Kidney capillary endothelial cell (primary cell): ENCODE measurements at places on chromosomes 6 and 20.

GRCh38 chr6:36025932-36026327 lies 1.5 kb upstream of the SLC26A8 start:
- no peak for DNase-seq

GRCh38 chr6:134402372-134402984 lies 84.6 kb upstream of the SGK1 start:
- no peak for DNase-seq

- DNase-seq = no peak
Observed at GRCh38 chr6:159527351-159527750, 165.7 kb downstream of the SOD2 start.

GRCh38 chr6:160139420-160139851 lies 17.8 kb downstream of the SLC22A1 start:
- DNase-seq = no peak
